ENCODE measurements at places on chromosomes 1 and 21.

DNA sequence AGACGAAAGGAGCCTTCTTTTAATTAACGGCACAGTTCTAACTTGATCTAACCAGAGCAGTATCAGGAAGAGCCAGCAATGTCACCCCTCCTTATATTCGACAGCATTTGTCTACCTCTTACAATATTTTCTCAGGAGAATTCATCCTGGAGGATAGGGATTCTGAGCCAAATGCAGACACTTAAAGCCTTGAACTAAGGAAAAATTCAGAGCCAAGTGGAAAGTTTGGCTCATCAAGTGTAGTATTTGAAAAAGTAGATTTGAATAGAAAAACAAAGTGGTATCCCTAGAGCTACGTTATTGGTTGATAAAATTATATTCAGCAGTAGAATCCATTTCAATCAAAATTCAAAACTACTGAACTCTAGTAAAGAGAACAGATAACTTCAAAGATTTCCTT is 732.0 kb upstream of the ADGRL2 start:
- DNase-seq, result no peak

- DNase-seq, result no peak
Measured at GRCh38 chr1:17084787-17085186, 31.0 kb upstream of the SDHB start.

GRCh38 chr1:23100074-23100748 is 68.4 kb downstream of the LUZP1 start:
- no peak for DNase-seq

DNA sequence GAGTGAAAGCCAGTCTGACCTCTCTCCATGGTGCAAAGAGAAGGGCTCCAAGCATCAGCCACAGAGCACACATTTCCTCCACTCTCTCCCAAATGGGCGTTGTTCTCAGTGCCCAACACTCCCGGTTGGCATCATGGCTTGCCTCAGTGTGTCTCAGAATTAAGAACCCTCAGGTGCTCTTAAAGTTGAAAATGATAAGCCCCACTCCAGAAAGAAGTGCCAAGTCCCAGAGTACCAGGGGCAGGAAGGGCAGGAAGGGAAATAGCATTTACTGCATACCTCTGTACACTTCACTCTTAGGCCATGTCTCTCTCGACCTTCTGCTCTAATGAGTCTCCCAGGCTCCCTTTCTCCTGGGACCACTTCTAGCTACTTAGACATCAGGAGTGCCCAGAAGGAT is 15.2 kb upstream of the ARHGEF2 start:
- DNase-seq, result no peak

- DNase-seq, result no peak
Measured at GRCh38 chr1:117698398-117699160, 92.7 kb downstream of the TENT5C start.

GRCh38 chr1:243598433-243598832 is 251.6 kb downstream of the AKT3 start:
- no peak for DNase-seq

- no peak for DNase-seq
Measured at GRCh38 chr21:38380481-38381137, 117.7 kb downstream of the ERG start.

DNA sequence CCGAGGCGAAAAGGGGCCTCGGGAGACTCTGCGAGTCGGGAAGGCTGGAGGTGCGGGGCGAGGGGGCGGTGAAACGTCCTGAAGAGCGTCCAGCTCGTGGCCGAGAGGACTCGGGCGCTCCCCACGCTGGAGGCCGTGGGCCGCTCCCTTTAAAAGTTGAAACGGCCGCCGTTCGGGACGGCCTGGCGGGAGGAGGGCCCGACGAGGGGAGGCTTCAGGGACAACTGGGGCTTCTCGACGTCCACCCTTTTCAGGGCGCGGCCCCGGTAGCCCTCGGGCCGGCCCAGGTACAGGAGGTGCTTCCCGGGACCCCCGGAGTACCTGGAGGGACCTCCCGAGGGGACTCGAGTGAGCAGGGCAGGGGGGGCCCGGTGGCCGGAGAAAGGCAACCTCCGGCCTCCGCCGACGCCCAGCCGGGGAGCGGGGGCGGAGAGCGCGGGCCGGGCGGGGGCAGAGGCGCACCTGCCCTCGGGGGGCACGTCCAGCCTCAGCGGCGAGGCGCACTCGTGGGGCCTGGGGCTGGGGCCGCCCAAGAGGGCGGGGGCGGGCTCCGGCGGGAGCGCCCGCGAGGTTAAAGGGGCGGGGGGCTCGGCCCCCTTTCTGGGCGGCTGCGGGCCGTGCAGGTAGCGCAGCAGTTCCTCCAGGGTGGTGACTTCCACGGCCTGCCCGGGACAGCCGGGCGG is 14.0 kb downstream of the SEMA6C start:
- no peak for DNase-seq

DNA sequence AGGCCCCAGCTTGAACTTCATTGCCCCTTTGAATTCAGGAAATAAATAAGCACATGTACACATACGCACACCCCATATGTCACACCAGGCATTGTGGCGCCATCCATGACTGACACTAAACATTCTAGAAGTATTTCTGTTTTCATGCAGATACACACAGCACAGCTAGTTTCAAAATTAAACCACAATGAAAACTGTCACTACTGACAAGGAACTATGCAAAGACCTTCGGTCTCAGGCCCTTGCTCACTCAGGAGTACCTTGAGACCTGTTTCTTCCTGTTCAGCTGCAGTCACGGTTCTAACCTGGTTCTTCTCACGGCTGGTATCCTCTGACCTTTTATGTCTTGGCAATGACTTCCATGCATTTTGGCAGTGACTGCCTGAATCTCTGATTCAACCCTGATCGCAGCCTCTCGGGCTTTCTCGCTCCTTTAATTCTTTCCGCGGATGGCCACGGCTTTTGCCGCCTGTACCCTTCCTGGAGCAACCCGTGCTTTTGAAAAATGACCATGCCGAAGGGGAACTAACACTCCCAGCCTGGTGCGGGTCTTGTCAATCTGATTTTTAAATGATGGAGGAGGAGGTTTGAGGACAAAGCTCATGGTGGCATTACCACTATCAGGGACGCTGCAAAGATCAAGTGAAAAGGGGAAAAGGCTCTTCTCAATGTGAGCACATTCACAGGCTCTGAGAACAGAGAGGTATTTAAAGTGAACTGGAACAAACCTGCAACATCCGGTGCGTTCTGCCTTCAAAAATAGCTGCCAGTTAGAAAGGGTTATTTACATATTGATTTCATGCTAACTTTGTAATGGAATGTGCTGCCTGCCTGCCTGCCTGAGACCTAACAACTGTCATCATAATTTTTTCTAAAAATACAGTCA is 384.6 kb downstream of the RRAGC start:
- DNase-seq, result no peak

GRCh38 chr1:201155354-201155753 is 1.1 kb upstream of the TMEM9 start:
- no peak for DNase-seq

DNA sequence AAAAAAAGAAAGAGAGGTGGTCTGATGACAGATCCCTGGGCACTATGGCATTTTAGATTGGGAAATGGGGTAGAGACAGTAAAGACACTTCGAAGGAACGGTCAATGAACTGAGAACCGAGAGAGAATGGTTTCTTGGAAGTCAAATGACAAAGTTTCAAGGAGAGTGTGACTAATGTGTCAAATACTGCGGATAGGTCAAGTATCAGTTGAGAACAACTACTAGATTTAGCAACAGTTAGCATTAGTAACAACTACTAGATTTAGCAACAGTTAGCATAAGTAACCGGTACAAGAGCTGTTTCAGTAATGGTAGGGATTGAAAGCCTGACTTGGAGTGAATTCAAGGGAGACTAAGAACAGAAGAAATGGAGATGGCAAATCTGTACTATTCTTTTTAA is 35.0 kb downstream of the UROD start:
- DNase-seq, result no peak

DNA sequence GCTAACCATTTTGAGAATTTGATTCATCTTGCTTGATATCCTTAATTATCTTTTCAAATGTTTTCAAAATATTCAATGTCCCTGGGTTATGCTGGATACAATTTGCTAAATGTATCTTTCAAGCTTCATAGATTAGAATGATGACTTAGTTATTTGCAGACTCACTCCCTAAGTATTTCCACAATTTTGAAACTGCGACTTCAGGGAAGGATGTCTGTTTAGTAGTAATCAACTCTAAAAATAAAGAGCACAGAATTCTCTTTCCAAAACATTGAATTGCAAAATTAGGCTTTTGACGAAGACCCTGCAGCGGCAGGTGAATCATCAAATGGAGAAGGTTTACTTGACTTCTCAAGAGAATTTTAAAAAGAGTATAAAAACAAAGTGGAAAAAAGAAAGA is 14.2 kb downstream of the RGS1 start:
- DNase-seq, result no peak

DNA sequence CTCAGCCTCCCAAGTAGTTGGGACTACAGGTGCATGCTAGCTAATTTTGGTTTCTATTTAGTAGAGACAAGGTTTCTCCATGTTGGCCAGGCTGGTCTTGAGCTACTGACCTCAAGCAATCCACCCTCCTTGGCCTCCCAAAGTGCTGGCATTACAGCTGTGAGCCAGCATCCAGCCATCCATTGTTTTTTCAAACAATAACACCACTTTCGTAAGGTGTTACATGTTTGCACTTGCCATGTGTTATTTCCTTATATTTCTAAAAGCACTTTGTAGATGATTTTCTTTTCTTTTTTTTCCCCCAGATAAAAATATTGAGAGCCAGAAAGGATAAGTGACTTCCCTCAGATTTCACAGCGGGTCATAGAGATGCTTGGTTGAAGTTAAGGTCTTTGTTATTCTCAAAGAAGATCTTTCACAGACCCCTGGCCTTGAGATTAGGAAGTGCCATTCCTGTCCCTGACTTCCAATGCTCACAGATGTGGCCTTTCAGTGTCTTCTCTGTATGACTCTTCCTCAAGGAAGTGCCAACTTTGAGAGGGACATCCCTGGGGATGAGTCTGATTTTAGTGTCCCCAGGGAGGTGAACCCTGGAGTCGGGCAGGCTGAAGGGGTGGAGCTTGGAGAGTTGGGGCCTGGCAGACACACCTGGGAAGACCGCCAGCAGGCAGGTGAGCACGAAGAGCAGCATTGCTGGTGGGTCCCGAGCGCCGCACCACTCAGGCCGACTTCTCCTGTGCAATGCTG is 6.3 kb downstream of the PIGR start:
- no peak for DNase-seq

DNA sequence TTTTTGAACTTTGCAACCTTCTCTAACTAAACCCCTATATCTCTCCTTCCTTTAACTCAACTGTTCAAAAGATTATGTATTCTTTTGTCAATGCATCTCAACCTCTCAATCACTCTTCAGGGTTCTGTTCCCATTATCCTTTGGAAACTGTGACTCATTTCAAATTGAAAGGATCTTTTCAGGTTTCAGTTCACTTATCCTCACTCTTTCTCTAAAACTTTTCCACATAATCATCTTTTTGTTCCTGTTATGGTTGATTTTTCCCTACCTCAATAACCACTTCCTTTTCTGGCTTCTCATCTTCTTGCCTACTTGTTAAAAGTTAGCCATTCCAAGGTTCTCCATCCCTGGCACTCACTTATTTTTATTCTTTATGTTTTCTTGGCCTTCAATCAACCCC is 56.2 kb upstream of the NUF2 start:
- no peak for DNase-seq

All from iPS DF 19.7 (cell line).